Testis (tissue), 5 donors: ENCODE measurements at places on chromosomes 5 and 9. TPM values are rescaled to one million over a fixed set of nuclear protein-coding genes. Genes with fewer than 3 reads are reported as not detected.

GRCh38 chr5:148343603-148344487 is 8.5 kb downstream of the SPINK9 start:
- DNase-seq, result no peak

- no peak for DNase-seq
Measured at GRCh38 chr5:73482383-73483136, 15.7 kb upstream of the BTF3 start.

Gene TTC1
- 50.2 TPM for total RNA-seq

Gene ANKRD31
- 10.3 TPM for total RNA-seq
